Central memory CD8-positive, alpha-beta T cell (primary cell): ENCODE measurements at places on chromosomes 4 and X.
A peak's percentile ranks its signal among the peaks of the same experiment; 100 is the strongest.

GRCh38 chrX:72526534-72527508, 45.8 kb downstream of the HDAC8 start:
- H3K27me3 ChIP-seq = no peaks in the 10 kb centered on the region
- DNase-seq = no peak
- H3K27ac ChIP-seq = peak overlapping the region; percentile 6
- H3K4me1 ChIP-seq = peaks cover 34% of the 10 kb centered on the region
- no peak overlapping the region for H3K4me3 ChIP-seq
- peaks cover 5% of the 10 kb centered on the region for H3K36me3 ChIP-seq

- H3K4me1 ChIP-seq = no peaks in the 10 kb centered on the region
- no peaks in the 10 kb centered on the region for H3K36me3 ChIP-seq
- no peak for DNase-seq
These were observed 9.5 kb upstream of the CXCL8 start for GRCh38 chr4:73730867-73731266.

GRCh38 chr4:187171706-187172339, 448.2 kb upstream of the FAT1 start:
- no peaks in the 10 kb centered on the region for H3K4me1 ChIP-seq
- H3K4me3 ChIP-seq = no peak overlapping the region
- H3K27me3 ChIP-seq = no peaks in the 10 kb centered on the region
- no peak for DNase-seq
- no peaks in the 10 kb centered on the region for H3K36me3 ChIP-seq
- H3K27ac ChIP-seq = no peak overlapping the region

DNA sequence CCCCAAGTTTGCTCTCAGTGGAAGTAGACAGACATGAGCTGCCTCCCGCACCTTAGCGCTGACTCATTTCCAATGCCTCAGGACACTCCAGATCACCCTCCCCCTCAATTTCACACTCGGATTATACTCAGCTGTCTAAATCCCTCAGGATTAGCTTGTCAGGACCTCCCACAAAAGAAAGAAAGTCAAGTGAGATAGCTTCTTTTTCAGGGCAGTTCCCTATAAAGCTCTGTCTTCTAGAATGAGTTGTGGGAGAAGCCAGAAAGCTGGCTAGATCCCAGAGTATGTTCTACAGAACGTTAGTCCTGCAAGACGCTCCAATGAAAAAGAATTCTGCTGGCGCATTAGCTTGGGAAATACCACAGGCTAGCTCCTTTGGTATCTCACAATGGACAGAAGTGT, 51.2 kb upstream of the MTNR1A start:
- DNase-seq = no peak
- H3K27ac ChIP-seq = no peak overlapping the region
- peaks cover 2% of the 10 kb centered on the region for H3K36me3 ChIP-seq
- H3K4me3 ChIP-seq = no peak overlapping the region
- no peaks in the 10 kb centered on the region for H3K27me3 ChIP-seq
- H3K4me1 ChIP-seq = no peaks in the 10 kb centered on the region

DNA sequence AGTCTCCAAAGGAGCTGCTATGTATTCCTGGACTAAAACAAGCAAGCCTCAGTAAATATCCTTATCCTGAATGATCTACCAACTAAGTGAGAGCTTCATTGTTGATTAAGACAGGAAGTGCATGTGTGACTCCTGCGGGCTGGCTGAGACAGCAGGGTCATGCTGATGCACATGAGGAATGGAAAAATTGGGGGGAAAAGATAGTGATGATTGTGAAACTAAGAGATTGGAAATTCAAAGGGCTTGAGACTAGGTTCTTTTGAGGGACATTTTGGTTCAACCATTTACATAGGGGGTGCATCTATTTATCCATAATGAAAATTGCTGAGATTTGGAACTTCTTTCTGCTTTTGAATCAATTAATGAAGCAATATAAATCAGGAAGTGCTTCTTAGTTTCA, 61.1 kb upstream of the C1QTNF7 start:
- H3K27ac ChIP-seq = no peak overlapping the region
- H3K4me1 ChIP-seq = no peaks in the 10 kb centered on the region
- no peak for DNase-seq
- H3K4me3 ChIP-seq = no peak overlapping the region
- peaks cover 18% of the 10 kb centered on the region for H3K27me3 ChIP-seq

GRCh38 chr4:148056879-148057278, 325.0 kb downstream of the ARHGAP10 start:
- peak; percentile 48 for DNase-seq
- no peaks in the 10 kb centered on the region for H3K27me3 ChIP-seq
- peak overlapping the region; percentile 38 for H3K4me3 ChIP-seq

DNA sequence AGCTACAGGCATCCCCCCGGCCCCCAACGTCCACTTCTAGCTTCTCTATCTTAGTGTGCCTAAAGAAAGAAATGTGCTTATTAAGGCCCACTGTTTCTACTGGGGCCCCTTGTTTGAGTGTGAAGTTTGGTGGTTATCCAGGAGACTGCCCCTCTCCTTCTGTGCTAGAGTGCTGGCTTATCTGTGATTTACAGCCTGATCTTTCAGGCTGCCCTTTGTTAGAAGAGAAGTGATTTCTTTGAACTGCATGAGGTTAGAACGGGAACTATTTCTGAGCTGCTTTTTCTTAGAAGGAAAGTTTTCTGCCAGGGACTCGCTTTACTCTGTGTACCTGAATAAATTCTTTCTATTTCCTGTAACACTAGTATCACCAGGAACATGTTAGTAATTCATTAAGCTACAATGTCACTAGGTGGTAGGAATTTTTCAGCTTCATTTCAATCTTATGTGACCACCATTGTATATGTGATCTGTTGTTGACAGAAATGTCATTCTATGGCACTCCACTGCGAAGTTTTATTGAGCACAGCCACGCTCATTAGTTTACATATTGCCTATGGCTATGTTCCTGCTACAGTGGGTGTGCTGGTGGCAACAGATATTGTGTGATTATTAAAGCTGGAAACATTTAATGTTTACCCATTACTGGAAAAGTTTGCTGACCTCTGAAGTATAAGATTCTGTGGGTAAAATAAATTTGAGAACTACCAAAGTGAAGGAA, 193.8 kb upstream of the CXorf51B start:
- no peaks in the 10 kb centered on the region for H3K27me3 ChIP-seq
- H3K4me1 ChIP-seq = no peaks in the 10 kb centered on the region
- DNase-seq = no peak
- no peaks in the 10 kb centered on the region for H3K36me3 ChIP-seq
- H3K27ac ChIP-seq = no peak overlapping the region
- H3K4me3 ChIP-seq = no peak overlapping the region

DNA sequence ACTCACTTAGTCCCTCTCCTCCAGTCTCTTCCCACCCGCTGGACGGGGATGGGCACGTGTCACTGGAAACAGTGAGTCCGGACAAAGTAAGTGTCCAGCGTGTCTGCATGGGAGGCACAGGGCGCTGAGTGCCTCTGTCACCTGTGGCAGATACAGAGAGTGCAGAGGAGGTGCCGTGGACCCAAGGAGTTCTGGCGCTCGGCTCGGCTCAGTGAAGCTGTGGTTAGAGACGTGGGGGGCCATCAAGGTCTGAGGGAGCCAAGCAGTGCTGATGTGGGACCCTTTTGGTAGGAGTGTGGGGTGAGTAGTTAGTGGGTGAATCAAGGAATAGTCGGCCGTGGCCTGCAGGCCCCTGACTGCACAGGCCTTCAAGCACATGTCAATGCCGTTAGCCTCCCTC, 40.1 kb upstream of the MSANTD1 start:
- no peak overlapping the region for H3K4me3 ChIP-seq
- peaks cover 9% of the 10 kb centered on the region for H3K4me1 ChIP-seq
- no peak for DNase-seq
- peaks cover 58% of the 10 kb centered on the region for H3K36me3 ChIP-seq

DNA sequence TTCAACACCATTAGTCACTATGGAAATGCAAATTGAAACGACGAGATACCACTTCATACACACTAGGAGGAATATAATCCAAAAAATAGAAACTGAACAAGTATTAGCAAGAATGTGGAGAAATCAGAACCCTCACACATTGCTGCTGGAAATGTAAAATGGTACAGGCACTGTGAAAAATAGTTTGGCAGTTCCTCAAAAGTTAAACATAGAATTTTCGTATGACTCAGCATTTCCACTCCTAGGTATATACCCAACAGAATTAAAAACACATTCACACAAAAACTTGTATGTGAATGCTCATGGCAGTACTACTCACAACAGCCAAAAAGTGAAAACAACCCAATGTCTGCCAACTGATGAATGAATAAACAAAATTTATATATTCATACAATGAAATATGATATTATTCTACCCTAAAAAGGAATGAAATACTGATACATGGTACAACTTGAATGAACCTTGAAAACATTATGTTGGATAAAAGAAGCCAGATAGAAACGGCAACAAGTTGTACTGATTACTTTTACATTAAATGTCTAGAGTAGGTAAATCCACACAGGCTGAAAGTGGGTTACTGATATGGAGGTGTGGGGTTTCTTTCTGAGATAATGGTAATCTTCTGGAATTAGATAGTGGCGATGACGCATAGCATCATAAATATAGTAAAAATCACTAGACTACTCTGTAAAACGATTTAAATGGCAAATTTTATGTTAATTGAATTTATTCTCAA, 22.3 kb downstream of the TEC start:
- peaks cover 10% of the 10 kb centered on the region for H3K27me3 ChIP-seq
- H3K4me1 ChIP-seq = no peaks in the 10 kb centered on the region
- no peak overlapping the region for H3K4me3 ChIP-seq
- no peak overlapping the region for H3K27ac ChIP-seq
- DNase-seq = no peak
